ENCODE measurements at places on chromosomes 7 and 10.

DNA sequence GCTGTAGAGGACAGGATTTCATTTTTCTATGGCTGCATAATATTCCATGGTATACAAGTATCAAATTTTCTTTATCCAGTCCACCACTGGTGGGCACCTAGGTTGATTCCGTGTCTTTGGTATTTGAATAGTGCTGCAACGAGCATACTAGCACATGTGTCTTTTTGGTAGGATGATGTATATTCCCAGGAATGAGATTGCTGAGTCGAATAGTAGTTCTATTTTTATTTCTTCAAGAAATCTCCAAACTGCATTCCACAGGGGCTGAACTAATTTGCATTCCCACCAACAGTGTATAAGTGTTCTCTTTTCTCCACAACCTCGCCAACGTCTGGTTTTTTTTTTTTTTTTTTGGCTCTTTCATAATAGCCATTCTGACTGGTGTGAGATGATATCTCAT is 550.0 kb downstream of the REEP3 start:
- no peak for DNase-seq
- peaks cover 6% of the 10 kb centered on the region for H3K4me1 ChIP-seq
- H3K27ac ChIP-seq, result no peak overlapping the region
- H3K27me3 ChIP-seq, result no peaks in the 10 kb centered on the region

DNA sequence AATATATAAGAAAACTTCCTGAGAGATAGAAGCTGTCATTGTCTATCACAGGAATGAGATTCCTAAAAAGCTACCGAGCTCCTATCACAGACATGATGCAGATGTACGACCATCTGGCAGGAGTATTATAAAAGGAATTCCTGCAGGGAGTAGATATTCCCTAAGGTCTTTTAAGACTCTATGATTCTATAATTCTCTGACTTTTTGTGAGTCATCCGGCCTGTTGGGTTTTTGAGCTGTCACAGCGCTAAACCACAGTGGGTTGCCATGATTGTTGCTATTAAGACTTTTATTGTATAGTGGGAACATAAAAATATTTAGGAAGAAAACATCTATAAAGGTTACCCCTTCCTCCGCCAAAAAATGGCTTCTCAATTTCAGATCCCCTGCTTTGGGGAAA is 223.4 kb downstream of the BMPER start:
- H3K4me1 ChIP-seq, result peaks cover 22% of the 10 kb centered on the region
- peak; percentile 20 for DNase-seq
- no peaks in the 10 kb centered on the region for H3K36me3 ChIP-seq

GRCh38 chr7:36390199-36391090 is 783 bp downstream of the ANLN start:
- peak overlapping the region; percentile 87 for H3K27ac ChIP-seq
- no peaks in the 10 kb centered on the region for H3K36me3 ChIP-seq
- H3K4me3 ChIP-seq, result peak overlapping the region; percentile 89
- H3K4me1 ChIP-seq, result peaks cover 50% of the 10 kb centered on the region

DNA sequence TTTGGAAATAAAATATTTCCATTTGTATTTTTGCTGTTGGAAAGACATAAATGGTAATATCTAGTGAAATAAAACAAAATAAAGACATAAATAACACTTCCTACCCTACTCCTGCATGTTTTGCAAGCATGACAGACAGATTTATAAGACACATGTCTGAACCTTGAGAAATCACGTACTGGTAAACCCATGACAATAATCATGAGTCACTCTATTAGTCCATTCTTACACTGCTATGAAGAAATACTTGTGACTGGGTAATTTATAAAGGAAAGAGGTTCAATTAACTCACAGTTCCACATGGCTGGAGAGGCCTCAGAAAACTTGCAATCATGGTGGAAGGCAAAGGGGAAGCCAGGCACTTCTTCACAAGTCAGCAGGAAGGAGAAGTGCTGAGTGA is 942.2 kb downstream of the REEP3 start:
- H3K4me1 ChIP-seq, result peaks cover 14% of the 10 kb centered on the region
- no peaks in the 10 kb centered on the region for H3K36me3 ChIP-seq
- no peaks in the 10 kb centered on the region for H3K27me3 ChIP-seq

- H3K4me3 ChIP-seq, result no peak overlapping the region
- peaks cover 12% of the 10 kb centered on the region for H3K27me3 ChIP-seq
- H3K36me3 ChIP-seq, result no peaks in the 10 kb centered on the region
- H3K4me1 ChIP-seq, result peaks cover 8% of the 10 kb centered on the region
- H3K27ac ChIP-seq, result no peak overlapping the region
- DNase-seq, result peak; percentile 90
These were observed 21.6 kb upstream of the GIMAP8 start for GRCh38 chr7:150428671-150429451.

GRCh38 chr10:89159761-89160160 is 47.4 kb downstream of the CH25H start:
- no peaks in the 10 kb centered on the region for H3K36me3 ChIP-seq
- H3K27me3 ChIP-seq, result no peaks in the 10 kb centered on the region
- no peak overlapping the region for H3K27ac ChIP-seq
- H3K4me1 ChIP-seq, result peaks cover 16% of the 10 kb centered on the region
- no peak for DNase-seq

- no peak overlapping the region for H3K4me3 ChIP-seq
- DNase-seq, result no peak
- peaks cover 31% of the 10 kb centered on the region for H3K4me1 ChIP-seq
- peaks cover 6% of the 10 kb centered on the region for H3K36me3 ChIP-seq
- H3K27ac ChIP-seq, result peak overlapping the region; percentile 89
These were observed 15.5 kb downstream of the SVIL start for GRCh38 chr10:29619241-29619669.

- no peak overlapping the region for H3K4me3 ChIP-seq
- H3K36me3 ChIP-seq, result no peaks in the 10 kb centered on the region
- peaks cover 11% of the 10 kb centered on the region for H3K27me3 ChIP-seq
- no peak for DNase-seq
These were observed 239.8 kb downstream of the FZD1 start for GRCh38 chr7:91503934-91504555.

DNA sequence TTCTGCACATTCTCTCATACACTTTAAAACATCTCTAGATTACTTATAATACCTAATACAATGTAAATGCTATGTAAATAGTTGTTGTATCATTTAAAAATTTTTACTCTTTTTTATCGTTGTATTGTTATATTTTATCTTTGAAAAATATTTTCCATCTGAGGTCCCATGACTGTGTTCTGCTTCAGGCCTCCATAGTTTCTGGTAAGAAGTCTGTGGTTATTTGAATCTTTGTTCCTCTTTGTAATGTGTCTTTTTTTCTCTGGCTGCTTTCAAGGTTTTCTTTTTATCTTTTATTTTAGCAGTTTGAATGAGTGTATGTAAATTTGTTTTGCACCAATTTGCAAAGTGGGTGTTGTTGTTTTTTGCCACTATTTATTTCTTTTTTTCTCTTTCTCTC is 263.1 kb downstream of the RPS24 start:
- H3K4me1 ChIP-seq, result no peaks in the 10 kb centered on the region
- H3K27me3 ChIP-seq, result no peaks in the 10 kb centered on the region
- no peaks in the 10 kb centered on the region for H3K36me3 ChIP-seq
- no peak overlapping the region for H3K4me3 ChIP-seq
- DNase-seq, result no peak
- H3K27ac ChIP-seq, result no peak overlapping the region

DNA sequence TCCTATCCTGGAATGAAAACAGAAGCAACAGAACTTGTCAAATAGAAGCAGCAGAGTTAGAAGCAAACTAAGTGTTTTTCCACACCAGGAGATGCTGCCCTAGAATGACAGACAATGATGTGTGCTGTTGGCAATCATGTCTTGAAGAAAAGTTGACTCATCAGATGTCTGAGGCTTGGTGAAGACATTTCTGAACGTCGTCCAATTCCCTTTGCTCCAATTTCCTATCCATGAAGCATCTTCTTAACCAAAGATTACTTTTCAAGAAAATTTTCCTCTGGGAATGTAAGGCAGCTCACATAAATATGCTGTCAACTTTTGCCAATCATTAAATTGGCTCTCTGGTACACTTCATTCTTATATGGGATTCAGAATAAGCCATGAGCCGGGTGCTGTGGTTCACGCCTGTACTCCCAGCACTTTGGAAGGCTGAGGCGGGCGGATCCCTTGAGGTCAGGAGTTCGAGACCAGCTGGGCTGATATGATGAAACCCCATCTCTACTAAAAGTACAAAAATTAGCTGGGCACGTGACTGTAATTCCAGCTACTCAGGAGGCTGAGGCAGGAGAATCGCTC is 34.6 kb downstream of the MALSU1 start:
- no peak overlapping the region for H3K4me3 ChIP-seq
- peak; percentile 95 for DNase-seq
- H3K27ac ChIP-seq, result peak overlapping the region; percentile 61
- H3K27me3 ChIP-seq, result no peaks in the 10 kb centered on the region
- peaks cover 33% of the 10 kb centered on the region for H3K4me1 ChIP-seq

GRCh38 chr7:2996141-2996540 is 47.5 kb downstream of the CARD11 start:
- no peak overlapping the region for H3K4me3 ChIP-seq
- H3K4me1 ChIP-seq, result no peaks in the 10 kb centered on the region

DNA sequence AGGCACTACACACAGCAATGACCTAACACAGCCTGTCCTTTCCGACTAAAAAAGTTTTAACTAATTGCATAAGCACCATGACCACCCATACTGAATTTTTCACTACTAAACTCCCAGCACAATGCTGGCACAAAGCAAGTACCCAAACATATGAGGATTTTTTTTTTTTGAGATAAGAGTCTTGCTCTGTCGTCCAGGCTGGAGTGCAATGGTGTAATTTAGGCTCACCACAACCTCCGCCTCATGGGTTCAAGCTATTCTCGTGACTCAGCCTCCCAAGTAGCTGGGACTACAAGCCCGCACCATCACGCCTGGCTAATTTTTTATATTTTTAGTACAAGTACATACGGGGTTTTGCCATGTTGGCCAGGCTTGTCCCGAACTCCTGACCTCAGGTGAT is 5.1 kb downstream of the UBE2H start:
- DNase-seq, result no peak
- no peak overlapping the region for H3K4me3 ChIP-seq
- H3K4me1 ChIP-seq, result no peaks in the 10 kb centered on the region

- H3K36me3 ChIP-seq, result no peaks in the 10 kb centered on the region
- H3K27ac ChIP-seq, result no peak overlapping the region
- H3K27me3 ChIP-seq, result no peaks in the 10 kb centered on the region
- DNase-seq, result no peak
- no peaks in the 10 kb centered on the region for H3K4me1 ChIP-seq
These were observed 302.7 kb downstream of the GLRX3 start for GRCh38 chr10:130438861-130439260.

- peaks cover 25% of the 10 kb centered on the region for H3K4me1 ChIP-seq
- H3K36me3 ChIP-seq, result peaks cover 11% of the 10 kb centered on the region
- no peaks in the 10 kb centered on the region for H3K27me3 ChIP-seq
- DNase-seq, result peak; percentile 49
These were observed at the start of gene NIPSNAP2 for GRCh38 chr7:55964261-55965099. NIPSNAP2 (plus strand) TSS chr7:55964585; CDS start chr7:55964610, 25 bp downstream.

DNA sequence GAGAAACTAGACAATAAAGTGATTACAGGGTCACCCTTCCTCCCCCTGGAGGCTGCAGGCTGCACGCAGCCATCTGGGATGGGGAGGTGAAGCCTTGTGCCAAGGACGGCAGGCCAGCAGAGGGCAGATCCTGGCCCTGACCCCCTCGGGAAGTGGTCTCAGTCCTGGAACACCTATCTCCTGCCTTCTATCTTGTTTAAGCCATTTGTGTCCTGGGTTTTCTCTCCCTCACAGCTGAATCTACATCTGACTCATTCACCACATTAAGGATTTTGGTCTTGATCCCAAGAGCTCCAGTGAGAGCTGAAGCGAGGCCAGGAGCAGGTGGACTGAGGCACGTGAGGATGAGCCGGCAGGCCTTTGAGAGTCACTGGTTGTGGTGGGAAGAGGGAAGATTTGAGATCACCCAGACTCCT is 16.4 kb upstream of the PARP12 start:
- no peaks in the 10 kb centered on the region for H3K27me3 ChIP-seq
- no peak overlapping the region for H3K27ac ChIP-seq
- DNase-seq, result peak; percentile 46
- H3K4me1 ChIP-seq, result no peaks in the 10 kb centered on the region

- H3K4me3 ChIP-seq, result no peak overlapping the region
- H3K27ac ChIP-seq, result peak overlapping the region; percentile 54
- H3K4me1 ChIP-seq, result peaks cover 5% of the 10 kb centered on the region
- H3K36me3 ChIP-seq, result peaks cover 55% of the 10 kb centered on the region
- H3K27me3 ChIP-seq, result no peaks in the 10 kb centered on the region
These were observed 56.1 kb downstream of the ATAD1 start for GRCh38 chr10:87761892-87762291.

DNA sequence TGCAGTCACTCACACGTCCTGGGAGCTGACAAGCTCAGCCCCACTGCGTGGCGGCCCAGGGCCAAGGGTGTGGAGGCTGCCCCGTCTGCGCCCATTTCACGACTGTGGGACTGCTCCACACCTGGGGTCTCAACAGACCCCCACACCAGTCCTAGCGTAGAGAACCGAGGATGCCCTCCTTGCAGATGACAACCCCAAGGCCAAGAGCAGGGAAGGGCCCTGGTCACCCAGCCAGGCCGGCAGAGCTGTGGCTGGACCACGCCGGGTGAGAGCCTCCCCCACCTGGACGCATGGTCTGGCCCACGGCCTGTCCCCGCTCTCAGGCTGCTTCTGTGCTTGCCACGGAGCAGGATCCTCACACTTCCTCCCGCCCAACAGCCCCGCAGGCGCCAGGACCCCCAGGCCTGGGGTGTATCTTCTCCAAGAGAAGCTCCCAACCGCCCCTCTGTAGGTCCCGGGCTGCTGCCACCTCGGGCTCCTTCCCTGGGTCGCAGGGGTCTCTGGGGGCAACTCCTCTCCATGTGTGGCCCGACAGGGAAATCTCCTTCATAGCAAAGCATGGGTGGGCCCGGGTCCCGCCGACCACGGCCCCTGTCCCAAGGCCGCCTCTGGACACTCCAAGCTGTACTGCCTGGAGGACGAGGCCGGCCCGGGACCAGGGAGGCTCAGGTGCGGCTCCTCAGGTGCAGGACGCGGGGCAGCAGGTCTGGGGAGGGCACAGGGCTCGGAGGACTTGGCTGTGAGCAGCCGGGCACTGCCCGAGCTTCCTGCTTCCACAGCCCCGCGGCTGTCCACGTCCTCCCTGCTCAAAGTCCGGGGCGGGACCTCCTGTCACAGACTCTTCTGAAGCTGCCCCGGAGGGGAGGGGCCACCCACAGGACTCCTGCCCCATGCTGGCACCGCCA is 88.8 kb downstream of the FOXL3 start:
- no peak overlapping the region for H3K27ac ChIP-seq
- no peak overlapping the region for H3K4me3 ChIP-seq
- DNase-seq, result no peak
- no peaks in the 10 kb centered on the region for H3K36me3 ChIP-seq
- no peaks in the 10 kb centered on the region for H3K4me1 ChIP-seq

- no peak overlapping the region for H3K27ac ChIP-seq
- no peaks in the 10 kb centered on the region for H3K36me3 ChIP-seq
- peaks cover 13% of the 10 kb centered on the region for H3K4me1 ChIP-seq
- no peaks in the 10 kb centered on the region for H3K27me3 ChIP-seq
These were observed 60.8 kb downstream of the MDH2 start for GRCh38 chr7:76108540-76109233.

GRCh38 chr7:118573085-118573484 is 348.6 kb downstream of the ANKRD7 start:
- DNase-seq, result no peak
- H3K4me3 ChIP-seq, result no peak overlapping the region
- no peaks in the 10 kb centered on the region for H3K36me3 ChIP-seq
- H3K4me1 ChIP-seq, result no peaks in the 10 kb centered on the region

Data from MCF 10A (cell line).